NCI-H1048 (cell line): ENCODE measurements at places on chromosomes 16 and 17.

GRCh38 chr17:79607940-79608623, 2.8 kb downstream of the RBFOX3 start:
- DNase-seq, result no peak

DNA sequence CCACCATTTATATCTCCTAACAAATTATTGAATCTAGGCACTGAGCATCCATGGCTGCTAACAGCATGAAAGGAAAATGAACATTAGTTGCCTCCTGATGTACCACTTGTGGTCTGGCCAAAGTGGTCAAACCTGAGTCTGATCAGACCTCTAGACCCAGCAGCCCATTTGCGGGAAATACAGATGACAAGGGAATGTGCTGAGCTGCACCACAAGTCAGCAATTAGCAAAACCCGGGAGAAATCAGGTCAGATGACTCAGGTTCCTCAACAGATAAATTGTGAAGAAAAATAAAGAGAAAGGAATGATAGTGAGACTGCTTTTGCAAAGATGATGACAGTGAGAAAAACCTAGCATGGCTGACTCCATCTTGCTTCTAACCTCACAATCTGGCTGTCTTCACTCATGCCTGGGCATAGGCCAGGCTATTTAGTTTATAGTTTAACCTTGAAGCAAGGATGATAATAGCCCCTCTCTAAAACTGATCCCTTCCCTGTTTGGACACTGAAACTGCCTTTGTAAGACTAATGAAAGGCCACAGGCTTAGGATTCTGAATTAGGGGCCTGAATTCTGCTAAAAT, 142.7 kb upstream of the ASIC2 start:
- no peak for DNase-seq

- DNase-seq, result no peak
Measured at GRCh38 chr16:72457243-72457940, 285.4 kb upstream of the PMFBP1 start.

DNA sequence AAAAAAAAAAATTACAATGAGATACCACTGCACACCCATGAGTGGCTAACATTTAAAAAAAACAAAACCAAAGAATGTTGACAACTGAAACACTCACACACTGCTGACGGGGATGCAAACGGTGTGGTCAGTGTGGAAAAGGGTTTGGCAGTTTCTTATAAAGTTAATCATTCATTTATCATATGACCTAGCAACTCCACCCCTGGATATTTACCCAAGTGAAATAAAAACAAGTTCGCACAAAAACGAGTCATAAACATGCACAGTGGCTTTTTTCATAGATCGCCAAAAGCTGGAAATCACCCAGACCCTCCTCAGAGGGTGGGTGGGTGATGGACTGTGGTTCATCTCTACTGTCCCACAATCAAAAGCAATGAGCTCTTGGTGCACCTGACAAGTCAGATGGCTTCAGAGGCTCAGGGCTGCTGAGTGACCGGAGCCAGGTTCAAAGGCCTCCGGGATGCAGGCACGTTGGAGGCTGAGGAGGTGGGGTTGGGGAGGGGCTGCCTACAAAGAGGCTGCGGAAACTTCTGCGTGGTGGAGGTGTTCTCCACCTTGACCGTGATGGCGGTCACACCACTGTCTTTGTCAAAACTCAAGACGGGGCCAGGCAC, 14.2 kb downstream of the RAB40B start:
- no peak for DNase-seq

- DNase-seq, result no peak
Measured at GRCh38 chr17:69706127-69706526, 291.6 kb downstream of the MAP2K6 start.

DNA sequence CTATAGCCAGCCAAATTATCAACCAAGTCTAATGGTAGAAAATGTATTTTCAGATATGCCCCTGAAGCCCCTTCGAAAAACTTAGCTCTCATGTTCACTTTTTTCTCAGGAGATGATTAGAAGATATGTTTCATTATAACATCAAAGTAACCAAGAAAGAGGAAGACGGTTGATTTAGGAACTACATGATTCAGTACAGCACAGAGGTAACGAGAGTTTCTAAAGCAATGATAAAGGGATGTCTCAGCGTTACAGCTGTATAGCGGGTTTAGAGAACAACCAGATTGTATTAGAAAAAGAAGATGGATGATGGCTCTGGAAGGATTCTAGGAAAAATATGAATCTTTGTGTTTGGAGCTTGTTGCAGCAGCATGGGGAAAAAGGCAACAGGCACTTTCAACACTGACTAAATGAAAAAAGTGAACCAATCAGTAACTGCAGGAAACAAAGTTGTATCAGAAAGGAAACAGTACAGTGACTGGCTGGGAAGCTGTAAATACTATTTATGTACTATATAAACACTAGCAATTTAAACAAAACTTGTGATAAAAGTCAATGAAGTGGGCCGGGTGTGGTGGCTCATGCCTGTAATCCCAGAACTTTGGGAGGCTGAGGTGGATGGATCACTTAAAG, 21.5 kb downstream of the MBTD1 start:
- no peak for DNase-seq

- no peak for DNase-seq
Measured at GRCh38 chr17:77449908-77450741, 309.4 kb downstream of the SEC14L1 start.
